ENCODE measurements at places on chromosomes 5 and 9.

GRCh38 chr9:127075624-127076372, 46.6 kb downstream of the ANGPTL2 start:
- DNase-seq: no peak

- DNase-seq: no peak
Observed at GRCh38 chr9:113935677-113936380, 59.7 kb downstream of the ZNF618 start.

DNA sequence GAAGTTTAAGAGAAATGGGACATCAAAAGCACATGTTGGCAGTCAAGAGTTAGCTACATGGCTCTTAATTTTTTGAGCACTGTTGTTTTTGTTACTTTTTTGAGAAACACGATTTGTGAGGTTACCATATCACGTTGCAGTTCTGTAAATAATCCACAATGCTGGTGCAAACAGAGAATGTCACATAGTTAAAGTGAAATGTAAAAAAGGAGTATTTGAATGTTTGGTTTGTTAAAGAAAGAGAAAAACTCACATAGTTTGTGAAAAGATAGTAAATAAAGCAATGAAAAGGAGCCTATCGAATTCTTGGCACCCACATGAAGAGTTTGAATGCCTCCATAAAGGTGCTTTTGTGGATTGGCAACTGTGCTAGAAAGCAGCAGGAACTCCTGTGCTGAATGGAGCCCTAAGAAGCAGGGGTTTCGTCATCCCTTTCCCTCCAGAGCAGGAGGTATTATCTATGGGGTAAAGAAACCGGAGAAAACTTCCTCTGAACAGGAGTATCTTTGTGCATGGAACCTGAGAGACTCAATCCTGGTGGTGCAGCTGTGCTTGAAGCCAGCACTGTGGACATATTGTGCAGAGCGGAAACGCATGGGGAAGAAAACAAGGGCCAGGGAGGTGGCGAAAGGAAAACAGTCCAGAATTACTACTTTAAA, 148.5 kb upstream of the OTULINL start:
- no peak for DNase-seq

DNA sequence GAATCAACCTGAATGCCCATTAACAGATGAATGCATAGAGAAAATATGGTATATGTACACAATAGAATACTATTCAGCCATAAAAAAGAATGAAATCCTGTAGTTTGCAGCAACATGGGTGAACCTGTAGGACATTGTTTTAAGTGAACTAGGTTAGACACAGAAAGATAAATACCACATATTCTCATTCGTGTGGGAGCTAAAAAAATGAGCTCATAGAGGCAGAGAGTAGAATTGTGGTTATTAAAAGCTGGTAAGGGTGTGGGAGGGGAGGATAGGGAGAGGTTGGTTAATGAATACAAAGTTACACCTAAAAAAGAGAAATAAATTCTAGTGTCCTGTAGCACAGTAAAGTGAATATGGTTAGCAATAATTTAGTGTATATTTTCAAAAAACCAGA, 23.5 kb downstream of the PTTG1 start:
- no peak for DNase-seq

GRCh38 chr9:78967596-78968217, 604.1 kb upstream of the TLE4 start:
- no peak for DNase-seq

DNA sequence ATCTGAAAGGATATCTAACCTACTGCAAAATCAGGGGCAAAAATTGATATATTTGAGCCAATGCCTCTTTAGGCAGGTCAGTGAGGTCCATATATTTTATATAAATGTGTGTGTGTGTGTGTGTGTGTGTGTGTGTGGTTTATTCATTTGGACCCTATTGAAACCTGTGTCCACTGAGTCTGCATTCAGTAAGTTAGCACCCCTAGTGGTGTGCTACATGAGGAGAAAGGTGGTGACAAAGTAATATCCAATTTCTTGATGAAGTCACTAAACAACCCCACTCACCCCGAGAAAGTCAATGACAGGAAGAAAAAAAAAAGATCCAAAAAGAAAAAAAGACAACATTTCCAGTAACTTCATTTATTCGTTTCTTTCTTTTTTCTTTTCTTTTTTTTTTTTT, 4.1 kb downstream of the FBXW11 start:
- peak; percentile 15 for DNase-seq

DNA sequence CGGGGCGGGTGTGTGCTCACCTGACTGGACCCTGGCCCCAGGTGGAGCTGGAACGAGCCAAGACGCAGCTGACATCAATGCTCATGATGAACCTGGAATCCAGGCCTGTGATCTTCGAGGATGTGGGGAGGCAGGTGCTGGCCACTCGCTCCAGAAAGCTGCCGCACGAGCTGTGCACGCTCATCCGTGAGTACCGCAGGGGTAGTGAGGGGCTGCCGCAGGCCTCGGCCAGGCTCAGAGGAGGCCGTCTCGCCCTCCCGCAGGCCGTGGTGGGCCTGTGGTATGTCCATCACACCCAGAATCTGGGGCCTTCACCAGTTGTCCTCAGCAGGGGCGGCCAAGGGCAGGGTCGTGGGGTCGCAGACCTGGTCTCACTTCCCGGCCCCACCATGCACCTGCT, 11.3 kb downstream of the PMPCA start:
- no peak for DNase-seq

GRCh38 chr5:114319236-114319635, 42.6 kb upstream of the KCNN2 start:
- no peak for DNase-seq

DNA sequence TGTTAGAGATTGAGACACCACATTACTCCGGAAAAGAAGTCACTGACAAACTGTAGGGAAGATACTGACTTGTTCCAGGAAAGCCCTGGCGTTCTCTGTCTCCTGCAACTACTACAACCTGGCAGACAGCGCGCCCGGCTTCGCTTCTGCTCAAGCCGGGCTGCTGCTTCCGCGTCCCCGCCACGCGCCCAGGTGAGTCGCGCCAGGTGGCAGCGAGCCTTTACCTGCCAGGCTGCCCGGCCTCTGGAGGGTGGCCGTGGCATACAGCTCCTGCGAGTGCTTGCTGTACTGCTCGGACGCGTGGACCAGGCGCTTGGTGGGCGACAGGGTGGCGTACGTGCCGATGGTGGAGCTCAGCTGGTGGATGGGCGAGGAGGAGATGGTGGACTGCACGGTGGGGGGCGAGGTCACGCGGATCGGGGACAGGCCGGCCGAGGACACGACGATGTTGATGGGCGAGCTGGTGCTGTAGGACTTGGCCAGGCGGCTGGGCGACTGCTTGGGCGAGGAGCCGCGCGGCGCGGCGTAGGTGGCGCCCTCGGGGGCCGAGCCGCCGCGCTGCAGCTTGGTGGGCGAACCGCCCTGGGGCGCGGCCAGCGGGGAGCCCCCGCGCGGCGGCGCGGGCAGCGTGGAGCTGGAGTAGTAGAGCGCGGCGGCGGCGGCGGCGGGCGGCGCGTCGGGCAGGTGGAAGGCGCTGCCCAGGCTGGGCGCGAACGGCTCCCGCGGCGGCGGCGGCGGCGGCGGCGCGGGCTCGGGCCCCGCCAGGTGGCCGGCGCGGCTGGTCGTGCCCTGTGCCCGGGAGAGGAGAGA, 519.6 kb downstream of the CTNND2 start:
- DNase-seq: no peak

DNA sequence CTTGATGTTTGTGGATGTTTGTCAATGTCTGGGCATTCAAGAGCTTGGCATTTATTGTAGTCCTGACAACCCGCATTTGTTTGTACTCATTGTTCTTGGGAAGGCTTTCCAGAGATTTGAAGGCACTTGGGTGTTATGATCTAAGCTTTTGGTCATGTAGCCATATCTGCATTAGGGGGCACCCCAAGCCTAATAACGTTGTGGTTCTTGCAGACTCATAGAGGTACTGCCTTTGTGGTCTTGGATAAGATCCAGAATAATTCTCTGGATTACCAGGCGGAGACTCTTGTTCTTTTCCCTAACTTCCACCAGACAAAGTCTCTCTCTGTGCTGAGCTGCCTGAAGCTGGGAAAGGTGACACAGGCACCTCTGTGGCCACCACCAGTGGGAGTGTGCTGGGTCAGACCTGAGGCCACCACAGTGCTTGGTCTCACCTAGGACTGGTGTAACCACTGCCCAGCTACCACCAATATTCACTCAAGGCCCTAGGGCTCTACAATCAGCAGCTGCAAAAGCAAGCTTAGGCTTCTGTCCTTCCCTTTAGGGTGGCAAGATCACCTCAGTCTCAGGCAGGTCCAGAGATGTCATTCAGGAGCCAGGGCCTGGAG, 144.4 kb upstream of the TAS2R1 start:
- no peak for DNase-seq

- DNase-seq: no peak
Observed at GRCh38 chr5:121503111-121503840, 348.4 kb upstream of the FTMT start.

- DNase-seq: no peak
Observed at GRCh38 chr9:13588151-13589033, 308.9 kb upstream of the MPDZ start.

GRCh38 chr9:3858961-3859360, 333.2 kb upstream of the RFX3 start:
- DNase-seq: no peak

GRCh38 chr9:3525096-3525835, 535 bp downstream of the RFX3 start:
- DNase-seq: peak; percentile 15

- no peak for DNase-seq
Observed at GRCh38 chr5:68189613-68190012, 25.9 kb upstream of the PIK3R1 start.

- DNase-seq: no peak
Observed at GRCh38 chr5:132505641-132506040, 15.1 kb upstream of the IRF1 start.

GRCh38 chr5:142287096-142287972, 37.5 kb downstream of the SPRY4 start:
- DNase-seq: no peak

DNA sequence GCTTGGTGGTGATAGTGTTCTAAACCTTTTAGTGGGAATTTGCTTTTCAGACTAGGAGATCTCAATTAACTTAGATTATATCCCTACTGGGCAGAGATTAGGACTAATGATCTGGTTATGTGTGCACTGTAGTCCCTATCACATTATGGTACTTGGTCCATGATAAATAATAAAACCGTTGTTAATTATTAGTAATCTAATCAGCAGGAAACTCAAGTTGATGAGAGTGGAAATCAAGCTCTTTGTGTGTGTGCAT, 262.3 kb downstream of the ARHGAP26 start:
- DNase-seq: no peak

- no peak for DNase-seq
Observed at GRCh38 chr5:14497311-14497710, 84.3 kb upstream of the OTULINL start.

- no peak for DNase-seq
Observed at GRCh38 chr9:37212435-37212834, 92.1 kb downstream of the ZCCHC7 start.

DNA sequence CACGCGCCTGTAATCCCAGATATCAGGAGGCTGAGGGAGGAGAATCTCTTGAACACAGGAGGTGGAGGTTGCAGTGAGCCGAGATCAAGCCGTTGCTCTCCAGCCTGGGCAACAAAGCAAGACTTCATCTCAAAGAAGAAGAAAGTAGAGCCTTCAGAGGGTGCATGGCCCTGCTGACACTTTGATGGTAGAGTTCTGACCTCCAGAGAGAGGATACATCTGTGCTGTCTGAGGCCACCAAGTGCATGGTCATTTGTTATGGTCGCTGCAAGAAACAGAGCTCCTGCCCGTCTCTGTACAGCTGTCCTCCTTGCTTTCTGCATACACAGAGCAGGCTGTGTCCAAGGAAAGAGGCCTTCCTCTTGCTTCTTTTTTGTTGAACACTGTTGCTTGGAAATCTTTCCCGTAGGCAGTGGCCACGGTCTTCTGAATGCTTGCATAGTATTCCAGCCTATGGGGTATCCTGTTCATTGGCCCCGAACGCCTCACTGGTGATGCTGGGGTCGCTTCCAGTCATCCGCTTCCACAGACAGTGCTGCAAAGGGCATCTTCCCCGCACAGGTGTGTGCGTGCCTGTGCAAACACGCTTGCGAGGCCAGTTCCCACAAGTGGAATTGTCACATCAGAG, 36.8 kb upstream of the UNC5A start:
- DNase-seq: no peak

DNA sequence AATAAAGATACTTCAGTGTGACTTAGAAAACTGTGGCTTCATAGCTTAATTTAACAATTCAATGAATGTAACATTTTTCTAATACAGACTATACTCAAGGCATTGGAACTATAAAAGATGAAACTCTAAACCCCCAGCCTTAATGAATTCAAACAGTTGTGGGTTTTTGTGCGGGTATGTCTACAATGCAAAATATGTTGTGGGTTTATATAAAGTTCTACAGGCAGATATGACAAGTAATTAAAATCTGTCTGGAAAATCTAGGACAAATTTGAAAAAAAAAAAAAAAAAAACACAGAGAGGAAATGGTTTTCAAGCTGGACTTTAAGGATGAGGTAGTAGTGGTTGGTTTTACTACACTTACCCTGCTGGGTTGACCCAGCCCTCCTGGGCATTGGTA, 467.5 kb upstream of the TLE4 start:
- DNase-seq: no peak

- DNase-seq: no peak
Observed at GRCh38 chr5:91028499-91028956, 354.6 kb downstream of the ARRDC3 start.

DNA sequence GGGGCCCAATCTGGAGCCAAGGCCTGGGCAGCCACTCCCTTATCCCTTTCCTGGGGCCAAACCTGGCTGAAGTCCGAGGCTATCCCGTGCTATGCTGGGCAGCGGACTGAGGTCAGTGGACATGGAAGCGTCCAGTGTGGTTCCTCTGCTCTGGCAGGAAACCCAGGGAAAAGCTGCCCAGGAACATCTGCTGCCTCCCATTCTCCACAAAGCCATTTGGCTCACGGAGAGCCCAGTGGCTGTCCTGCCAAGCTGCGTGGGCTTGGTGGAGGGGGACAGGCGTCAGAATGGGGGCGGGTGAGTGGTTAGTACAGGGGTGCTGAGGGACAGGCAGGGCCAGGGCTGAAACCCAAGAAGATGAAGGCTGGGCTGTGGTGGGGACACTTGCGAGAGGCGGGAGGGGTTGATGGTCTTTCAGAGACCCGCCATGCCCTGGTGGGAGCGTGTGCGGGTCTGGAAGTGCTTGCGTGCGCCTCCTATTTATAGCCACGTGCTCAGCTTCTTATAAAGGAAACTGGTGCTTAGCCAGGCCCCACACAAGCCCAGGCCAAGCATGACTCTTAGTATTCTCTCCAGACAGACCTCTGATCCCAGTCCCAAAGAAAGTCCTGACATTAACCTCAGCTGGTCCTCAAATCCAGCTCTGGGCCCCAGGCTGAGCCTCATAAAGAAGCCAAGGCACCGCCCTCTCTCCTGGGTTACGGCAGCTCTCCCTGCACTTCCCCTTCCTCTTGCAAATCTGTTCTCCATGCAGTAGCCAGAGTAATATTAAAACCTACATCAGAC, 9.4 kb upstream of the SLC6A7 start:
- DNase-seq: no peak

DNA sequence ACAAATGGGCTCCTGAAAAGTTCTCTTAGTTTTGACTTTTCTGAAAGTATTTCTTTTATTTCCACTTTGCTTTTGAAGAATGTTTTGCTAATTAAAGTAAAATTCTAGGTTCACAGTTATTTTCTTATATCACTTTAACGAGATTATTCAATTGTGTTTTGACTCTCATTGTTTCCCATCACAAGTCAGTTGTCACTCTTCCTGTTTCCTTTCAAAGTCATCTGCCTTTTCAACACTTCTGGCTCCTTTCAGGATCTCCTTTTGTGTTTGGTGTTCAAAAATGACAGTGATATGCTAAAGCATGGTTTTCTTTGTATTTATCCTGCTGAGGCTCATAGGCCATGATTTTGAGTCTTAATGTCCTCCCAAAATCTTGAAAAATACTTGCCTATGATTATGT, 235.4 kb upstream of the TAS2R1 start:
- no peak for DNase-seq

- no peak for DNase-seq
Observed at GRCh38 chr5:111667128-111667736, 89.8 kb downstream of the NREP start.

Data from naive thymus-derived CD4-positive, alpha-beta T cell (primary cell).